ENCODE measurements at places on chromosomes 2 and 18.

GRCh38 chr18:59041819-59042815 lies 97.6 kb upstream of the SEC11C start:
- DNase-seq: no peak

- no peak for DNase-seq
Observed at GRCh38 chr2:215796140-215796855, 217.1 kb downstream of the MREG start.

DNA sequence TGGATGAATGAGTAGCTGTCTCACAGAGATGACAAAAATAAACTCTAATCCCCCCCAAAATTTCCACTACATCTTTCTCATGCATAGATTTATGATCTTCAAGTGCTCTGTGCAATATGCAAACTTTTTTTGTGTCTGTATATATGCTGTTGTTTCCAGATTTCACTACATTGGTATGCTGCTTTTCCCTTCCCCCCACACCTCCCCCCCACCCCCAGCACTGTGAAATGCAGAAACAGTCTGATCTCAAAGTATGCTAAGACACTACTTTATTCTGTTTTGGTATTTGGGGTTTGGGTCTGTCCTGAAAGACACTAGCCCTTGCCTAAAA lies 524 bp upstream of the KLHL14 start:
- DNase-seq: no peak

GRCh38 chr18:56309104-56309503 lies 329.3 kb downstream of the TXNL1 start:
- DNase-seq: no peak

- DNase-seq: no peak
Observed at GRCh38 chr18:4311136-4311535, 144.0 kb downstream of the DLGAP1 start.

GRCh38 chr2:118830118-118830517 lies 17.3 kb downstream of the EN1 start:
- DNase-seq: no peak

- no peak for DNase-seq
Observed at GRCh38 chr18:10040287-10041011, 126.6 kb downstream of the VAPA start.

GRCh38 chr2:19750136-19750535 lies 151.6 kb downstream of the TTC32 start:
- no peak for DNase-seq

- no peak for DNase-seq
Observed at GRCh38 chr2:24763843-24764242, 29.3 kb downstream of the PTRHD1 start.

DNA sequence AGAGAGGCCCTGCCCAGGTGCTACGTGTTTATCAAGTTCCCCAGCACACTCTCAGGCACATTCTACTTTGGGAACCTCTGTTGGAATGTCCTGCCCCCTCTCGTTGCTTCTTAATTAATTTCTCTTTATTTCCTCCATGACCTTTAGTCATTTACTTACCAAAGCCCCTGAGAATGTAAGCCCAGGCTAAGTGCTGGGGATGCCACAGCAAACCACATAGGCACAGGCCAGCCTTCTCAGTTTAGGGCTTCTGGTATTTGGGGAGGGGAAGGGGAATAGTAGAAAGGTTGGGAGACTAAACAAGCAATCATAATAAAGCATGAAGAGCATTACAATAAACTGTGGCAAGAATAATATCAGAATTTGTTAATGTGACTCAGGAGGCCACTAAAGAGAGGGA lies 85.7 kb downstream of the EVA1A start:
- no peak for DNase-seq

- DNase-seq: no peak
Observed at GRCh38 chr2:42567364-42567763, 1.1 kb upstream of the MTA3 start.
